ENCODE measurements at places on chromosomes 5 and 9. TPM values are rescaled to one million over a fixed set of nuclear protein-coding genes. Genes with fewer than 3 reads are reported as not detected.

Gene SLC36A2
- 1.8 TPM for total RNA-seq

Gene UBE2R2
- total RNA-seq, result 32.2 TPM

Gene PRLR
- 6.3 TPM for total RNA-seq

Gene OBP2B
- total RNA-seq, result not detected

Gene SLC34A3
- 0.13 TPM for total RNA-seq

GRCh38 chr5:179295778-179296149, 49.5 kb downstream of the ADAMTS2 start:
- no peak for DNase-seq

- DNase-seq, result no peak
These were observed 46.6 kb downstream of the RAB3C start for GRCh38 chr5:58629271-58630159.

GRCh38 chr5:36606428-36607113, at the start of gene SLC1A3:
SLC1A3 (plus strand) TSS chr5:36606606; CDS start chr5:36608424, 1,818 bp downstream.
- DNase-seq, result peak; percentile 84

DNA sequence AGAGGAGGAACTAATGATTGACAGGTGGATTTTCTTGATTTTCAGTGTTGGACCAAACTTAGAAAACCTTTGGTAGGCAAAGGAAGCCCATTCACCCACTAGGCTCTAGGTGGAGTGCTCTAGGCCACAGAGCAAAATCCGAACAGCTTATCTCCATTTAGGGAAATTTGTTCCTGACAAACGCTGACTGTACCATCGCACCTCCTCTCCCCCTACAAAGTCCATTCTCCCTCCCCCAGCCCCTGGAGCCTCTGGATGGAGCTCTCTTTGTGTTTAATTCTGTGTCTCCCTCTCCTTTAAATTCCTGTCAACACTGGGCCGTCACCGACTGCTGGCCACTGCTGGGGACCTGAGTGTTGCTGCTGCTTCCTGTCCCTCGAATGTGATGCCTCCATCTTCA, 350.1 kb upstream of the IRX2 start:
- DNase-seq, result no peak

- no peak for DNase-seq
These were observed 547.2 kb downstream of the MAT2B start for GRCh38 chr5:164052536-164053093.

DNA sequence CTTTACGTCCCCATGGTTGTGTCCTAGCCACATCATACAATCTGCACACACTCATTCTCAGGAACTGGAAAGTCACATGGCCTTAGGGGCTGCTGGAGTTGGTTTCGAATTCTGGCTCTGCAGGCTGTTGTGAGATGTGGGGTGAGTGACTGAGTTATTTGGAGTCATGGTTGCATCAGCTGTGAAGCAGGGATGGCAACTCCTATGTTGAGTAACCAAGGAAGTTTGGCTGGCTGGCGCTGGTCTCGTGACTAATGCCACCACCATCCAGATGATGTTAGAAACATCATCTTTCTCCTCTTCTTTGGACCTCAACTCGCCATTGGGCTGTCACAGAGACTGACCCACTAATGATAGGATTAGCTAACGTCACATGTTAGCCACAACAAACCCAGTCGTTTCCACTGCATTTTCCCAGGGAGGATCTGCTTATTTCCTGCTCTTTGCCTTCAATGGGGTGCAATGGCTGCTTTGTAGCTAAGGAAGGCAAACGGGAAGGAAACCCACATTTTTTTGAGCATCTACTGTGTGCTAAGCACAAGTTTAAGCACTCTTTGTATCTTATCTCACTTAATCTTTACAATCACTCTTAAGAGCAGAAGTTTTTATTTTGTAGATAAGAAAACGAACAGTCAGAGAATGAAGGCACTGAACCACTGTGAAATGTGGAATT, 78.1 kb upstream of the UBTD2 start:
- no peak for DNase-seq

- no peak for DNase-seq
These were observed 16.8 kb downstream of the PHF2 start for GRCh38 chr9:93593144-93593658.

DNA sequence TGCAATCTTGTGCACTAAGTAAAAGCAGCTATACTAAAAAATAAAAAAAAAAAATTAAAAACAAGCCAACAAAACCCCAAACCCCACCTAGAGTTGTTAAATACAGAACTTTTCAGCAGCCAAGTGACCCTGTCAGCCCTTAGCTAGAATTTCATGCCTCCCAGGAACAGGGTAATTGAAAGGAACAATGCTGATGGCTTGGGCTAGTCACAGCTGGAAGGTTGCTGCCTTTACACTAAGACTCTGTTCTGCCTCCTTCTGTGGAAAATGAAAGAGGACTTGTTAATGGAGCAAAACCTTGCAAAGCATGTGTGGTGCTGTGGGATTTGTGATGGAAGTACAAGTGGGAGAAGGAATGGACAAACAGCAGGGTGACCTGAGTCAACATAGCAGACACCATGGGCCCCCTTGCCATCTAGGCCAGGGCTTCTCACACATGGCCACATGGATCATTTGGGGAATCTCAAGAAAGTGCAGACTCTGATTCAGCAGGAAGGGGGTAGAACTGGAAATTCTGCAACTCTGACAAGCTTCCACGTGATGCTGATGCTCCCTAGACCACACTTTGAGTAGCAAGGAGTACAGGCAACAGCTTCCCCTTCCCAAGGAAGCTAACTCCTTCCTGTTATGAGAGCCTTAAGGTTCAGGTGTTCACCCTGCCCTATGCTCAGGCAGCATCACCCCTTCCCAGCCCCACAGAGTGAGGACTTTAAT, 14.9 kb upstream of the TMEM252 start:
- peak; percentile 58 for DNase-seq

DNA sequence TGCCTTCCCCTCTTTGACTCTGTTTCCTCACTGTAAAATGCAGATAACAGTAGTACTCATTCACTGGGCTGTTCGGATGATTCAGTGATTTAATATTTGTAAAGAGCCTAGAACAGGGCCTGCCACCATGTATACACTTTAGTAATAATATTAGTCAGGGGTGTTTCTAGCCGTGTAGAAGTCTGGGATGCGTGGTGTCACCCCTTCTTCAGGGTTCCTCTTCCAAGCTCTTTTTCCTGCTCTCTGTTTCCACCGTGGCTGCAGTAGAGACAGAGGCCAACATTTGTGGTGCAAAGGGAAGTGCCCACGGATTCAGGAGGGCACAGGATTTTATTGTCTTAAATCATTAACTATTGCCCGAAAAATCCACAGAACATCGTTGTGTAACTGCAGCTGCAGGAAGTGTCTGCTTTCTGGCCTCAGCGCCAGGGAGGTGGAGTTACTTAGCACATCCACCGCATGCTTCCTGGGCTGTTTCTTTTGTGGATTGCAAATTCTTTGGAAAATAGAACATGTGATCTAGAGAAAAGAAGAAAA, 61.7 kb downstream of the TRIO start:
- peak; percentile 87 for DNase-seq

- no peak for DNase-seq
These were observed 29.3 kb upstream of the CLPTM1L start for GRCh38 chr5:1374030-1374678.

- no peak for DNase-seq
These were observed 39.1 kb downstream of the SMIM15 start for GRCh38 chr5:61123145-61123544.

GRCh38 chr9:128204858-128205257, 1.7 kb downstream of the DNM1 start:
- no peak for DNase-seq
